ENCODE measurements at places on chromosomes 2 and 18.

DNA sequence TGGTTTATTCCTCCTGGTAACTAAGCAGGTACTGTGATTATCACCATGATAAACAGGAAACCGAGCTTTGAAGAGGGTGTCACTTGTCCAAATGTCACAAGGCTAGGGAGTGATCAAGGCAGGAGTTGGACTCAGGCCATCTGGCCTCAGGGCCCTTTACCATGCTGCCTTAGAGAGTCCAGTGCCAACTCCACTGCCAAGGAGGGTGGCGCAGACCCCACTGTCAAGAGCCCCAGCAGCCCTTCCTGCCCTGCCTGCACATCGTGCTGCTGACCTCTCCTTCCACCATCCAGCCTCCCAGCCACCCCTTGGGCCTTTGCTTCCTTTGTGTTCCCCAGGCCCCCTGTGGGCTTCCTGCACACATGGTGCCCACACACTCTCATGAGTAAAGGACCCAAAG lies 48.3 kb downstream of the TNS1 start:
- DNase-seq: peak; percentile 8

GRCh38 chr2:51717312-51717711 lies 685.4 kb upstream of the NRXN1 start:
- no peak for DNase-seq

DNA sequence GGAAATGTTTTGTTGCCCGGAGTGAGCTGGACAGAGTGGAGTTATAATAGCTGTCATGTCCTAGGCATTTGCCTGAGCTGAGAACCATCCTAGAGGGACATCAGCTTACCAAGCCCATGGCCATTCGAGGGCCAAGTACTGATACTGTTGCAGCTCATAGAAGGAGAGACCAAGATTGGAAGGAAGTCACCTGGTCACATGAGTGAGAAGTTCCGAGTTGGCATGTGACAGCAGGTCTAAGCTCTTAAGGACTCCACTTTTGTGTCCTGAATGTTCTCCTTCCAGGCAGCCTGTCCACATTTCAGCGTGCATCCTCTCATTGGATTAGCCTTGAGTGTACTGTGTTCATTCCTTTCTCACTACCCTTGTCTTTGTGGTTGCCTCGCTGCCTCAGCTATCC lies 4.4 kb downstream of the FHOD3 start:
- DNase-seq: no peak

GRCh38 chr2:222506230-222506935 lies 82.0 kb downstream of the SGPP2 start:
- no peak for DNase-seq

GRCh38 chr2:178404368-178404767 lies 46.6 kb downstream of the PRKRA start:
- DNase-seq: no peak

DNA sequence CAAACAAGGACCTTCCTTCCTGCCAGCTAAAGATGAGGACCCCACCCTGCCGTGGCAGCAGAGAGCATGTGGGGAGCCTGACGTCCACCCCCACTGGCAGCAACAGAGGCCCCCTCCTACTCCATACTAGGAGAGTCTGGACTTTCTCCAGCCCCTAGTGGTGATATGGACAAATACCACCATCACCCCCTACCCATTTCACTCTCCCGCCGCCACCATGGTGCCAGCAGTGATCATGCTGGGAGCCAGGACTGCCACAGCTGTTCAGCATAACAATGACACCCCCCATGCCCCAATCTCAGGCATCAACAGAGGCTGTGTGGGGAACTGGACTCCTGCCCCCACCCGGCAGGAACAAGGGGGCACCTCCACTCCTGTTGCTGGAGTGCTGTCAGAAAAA lies 42.7 kb upstream of the ATP9B start:
- DNase-seq: no peak

DNA sequence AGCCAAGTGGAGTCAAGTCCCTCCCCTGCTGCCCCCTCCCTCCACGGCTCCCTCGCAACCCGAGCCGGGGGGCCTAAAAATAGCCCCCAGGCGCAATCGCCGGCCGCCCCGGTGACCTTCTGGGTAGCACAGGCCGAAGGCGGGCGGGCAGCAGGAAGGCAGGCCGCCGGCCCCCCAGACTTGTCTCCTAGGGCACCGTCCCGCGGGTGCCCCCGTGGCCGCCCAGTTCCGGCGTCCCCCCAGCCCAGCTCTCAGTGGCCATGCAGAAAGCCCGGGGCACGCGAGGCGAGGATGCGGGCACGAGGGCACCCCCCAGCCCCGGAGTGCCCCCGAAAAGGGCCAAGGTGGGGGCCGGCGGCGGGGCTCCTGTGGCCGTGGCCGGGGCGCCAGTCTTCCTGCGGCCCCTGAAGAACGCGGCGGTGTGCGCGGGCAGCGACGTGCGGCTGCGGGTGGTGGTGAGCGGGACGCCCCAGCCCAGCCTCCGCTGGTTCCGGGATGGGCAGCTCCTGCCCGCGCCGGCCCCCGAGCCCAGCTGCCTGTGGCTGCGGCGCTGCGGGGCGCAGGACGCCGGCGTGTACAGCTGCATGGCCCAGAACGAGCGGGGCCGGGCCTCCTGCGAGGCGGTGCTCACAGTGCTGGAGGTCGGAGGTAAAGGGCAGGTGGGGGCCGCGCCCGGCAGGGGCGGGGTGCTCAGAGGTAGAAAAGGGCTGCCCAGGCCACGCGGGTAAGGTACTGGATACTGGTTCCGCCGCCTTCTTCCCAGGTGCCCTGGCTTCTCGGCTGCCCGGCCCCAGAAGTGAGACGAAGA lies at the start of gene SPEG:
SPEG (plus strand) TSS at position 126 of the 808 bp plus-strand sequence; CDS start at position 261, 135 bp downstream.
- DNase-seq: no peak

DNA sequence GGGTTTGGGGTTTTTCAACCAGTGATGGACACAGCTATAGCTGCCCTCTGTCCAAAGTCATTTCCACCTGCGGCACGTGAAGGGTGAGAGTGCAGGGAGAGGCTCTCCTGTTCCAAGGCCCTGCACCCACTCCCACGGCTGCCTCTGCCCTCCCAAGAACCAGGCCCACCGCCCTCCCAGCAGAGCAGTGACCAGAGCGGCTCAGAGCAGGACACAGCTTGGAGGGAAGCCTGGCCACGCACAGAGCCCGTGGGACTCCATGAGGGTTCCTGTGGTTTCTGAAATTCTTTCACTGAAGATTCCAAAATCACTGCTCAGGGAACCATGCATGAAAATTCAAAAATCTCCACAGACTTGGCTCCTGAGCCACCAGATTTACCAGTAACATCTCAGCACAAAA lies 67.3 kb upstream of the SALL3 start:
- DNase-seq: no peak

DNA sequence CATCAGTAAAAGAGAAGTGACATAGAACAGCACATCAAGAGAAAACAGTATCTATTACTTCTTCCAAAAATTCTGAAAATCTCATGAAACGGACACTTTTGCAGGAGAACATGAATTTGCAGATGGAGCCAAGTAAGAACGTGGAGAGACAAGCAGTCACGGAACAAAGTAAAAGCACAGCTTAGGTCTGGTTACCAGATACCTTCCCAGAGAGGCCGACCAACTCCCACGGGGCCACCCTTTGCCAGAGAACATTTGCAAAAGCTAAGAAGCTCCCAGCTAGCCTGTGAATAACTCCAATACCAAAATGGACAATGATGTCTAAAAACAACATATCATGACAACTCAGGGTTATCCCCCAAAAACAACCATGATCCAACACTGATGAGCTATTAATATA lies 38.9 kb downstream of the THAP4 start:
- DNase-seq: no peak

DNA sequence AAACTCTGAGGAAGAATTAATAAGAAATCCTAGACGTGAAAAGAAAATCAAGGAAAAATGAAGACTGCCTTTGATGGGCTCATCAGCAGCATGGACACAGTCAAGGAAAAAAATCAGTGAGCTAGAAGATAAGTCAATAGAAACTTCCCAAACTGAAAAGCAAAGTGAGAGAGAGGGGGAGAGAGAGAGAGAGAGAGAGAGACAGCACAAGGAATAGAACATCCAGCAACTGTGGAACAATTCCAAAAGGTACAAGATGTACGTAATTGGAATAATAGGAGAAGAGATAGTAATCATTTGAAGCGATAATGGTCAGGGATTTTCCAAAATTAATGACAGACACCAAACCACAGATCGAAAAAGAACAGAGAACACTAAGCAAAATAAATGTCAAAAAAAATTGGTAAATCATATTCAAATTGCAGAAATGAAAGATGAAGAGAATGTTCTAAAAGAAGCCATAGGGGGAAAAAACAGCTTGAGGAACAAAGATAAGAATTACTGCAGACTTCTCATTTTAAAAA lies 54.5 kb downstream of the TBC1D8 start:
- DNase-seq: no peak

DNA sequence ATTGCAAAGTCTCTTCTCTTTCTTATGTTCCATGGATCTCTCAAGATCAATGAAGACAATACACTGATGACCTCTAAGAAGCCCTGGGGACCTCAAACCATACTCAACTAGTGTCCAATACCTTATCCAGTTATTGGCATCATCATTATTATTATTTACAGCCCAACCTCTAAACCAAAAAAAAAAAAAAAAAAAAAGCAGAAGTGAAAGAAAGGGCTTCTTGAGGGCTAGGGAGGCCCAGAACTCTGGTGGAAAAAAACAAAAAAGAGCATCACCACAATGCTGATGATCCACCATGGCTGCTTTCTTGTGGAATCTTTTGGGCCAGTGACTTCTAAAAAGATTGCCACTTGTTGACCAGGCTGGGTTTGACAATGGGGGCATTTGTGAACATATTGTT lies 324.9 kb downstream of the LPIN1 start:
- DNase-seq: no peak

GRCh38 chr2:49686897-49687442 lies 532.7 kb upstream of the FSHR start:
- DNase-seq: no peak

GRCh38 chr2:88481691-88482336 lies 29.3 kb upstream of the FOXI3 start:
- DNase-seq: peak; percentile 6

DNA sequence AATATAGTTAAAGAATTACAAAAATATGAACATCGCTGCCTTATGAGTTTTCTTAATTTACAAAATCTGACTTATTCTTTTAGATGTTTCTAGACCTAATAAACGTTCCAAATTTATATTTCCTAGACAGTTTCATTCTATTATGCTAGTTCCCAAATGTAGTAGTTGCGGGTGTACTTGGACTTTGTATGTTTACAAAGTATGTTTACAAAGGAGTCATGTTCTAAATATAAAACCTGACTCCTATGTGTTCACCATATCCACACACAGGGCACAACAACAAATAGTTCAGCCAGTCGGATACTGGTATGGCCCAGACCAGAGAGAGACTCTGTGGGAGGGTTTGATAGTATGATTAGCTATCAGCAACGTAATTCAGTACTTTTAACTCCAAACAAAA lies 230.7 kb downstream of the KCNH7 start:
- no peak for DNase-seq

DNA sequence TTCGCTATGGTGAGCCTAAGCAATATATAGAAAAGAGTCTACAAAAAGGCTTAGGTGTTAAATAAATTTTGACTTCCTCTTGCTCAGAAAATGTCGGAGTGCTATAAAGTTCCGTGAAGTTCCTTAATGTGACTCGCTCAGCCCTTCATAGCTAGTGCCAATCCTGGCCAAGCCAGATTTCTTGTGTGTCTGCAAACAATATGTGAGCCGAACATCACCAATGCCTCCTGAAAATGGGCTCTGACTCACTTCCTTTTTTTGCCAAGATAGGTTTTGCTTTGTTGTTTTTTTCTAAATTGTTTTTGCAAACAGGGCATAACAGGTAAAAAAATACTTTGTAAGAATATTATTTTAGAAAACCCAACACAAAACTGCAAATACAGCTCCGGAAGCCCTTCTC lies 26.1 kb downstream of the CDC42EP3 start:
- DNase-seq: no peak

GRCh38 chr2:160227293-160227915 lies 27.3 kb upstream of the ITGB6 start:
- no peak for DNase-seq

- no peak for DNase-seq
These were observed at the start of gene CHRND for GRCh38 chr2:232525791-232526371. Gene CHRND (plus strand): TSS chr2:232526160. CDS start chr2:232526216, 56 bp downstream.

DNA sequence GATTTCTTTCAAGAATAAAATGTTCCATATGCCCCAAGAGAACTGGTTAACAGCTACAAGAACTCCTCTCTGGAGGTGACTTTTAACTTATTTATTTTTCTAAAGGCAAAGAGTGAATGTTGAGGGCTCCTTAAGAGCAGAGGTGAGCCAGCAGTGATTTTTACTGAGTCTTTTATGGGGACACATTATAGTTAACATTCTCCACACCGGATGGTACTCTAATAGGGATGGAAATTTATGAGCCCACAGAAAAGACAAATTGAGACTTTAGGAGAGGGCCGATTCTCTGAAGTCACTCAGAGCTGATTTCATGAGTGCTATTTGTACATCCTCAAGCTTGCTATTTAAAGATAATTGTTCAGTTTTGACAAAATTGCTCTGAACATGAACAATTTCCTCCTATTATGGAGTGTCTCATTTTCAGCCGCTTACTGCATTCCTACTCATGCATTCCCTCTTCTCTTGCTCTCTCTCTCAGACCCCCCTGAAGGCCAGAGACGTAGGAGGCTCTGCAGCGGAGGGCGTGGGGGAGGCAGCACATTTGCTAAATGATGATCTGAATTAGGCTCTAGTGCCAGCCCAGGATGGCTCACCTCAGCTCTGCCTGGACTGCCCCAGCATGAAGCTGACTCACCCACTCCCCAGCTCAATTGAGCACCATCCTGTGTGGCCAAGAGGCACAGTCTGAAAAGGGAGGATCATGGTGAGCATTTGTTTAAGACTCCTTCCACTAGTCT lies 5.9 kb upstream of the RPL37A start:
- DNase-seq: no peak

- no peak for DNase-seq
These were observed 5.2 kb upstream of the CTDSP1 start for GRCh38 chr2:218394298-218395089.

DNA sequence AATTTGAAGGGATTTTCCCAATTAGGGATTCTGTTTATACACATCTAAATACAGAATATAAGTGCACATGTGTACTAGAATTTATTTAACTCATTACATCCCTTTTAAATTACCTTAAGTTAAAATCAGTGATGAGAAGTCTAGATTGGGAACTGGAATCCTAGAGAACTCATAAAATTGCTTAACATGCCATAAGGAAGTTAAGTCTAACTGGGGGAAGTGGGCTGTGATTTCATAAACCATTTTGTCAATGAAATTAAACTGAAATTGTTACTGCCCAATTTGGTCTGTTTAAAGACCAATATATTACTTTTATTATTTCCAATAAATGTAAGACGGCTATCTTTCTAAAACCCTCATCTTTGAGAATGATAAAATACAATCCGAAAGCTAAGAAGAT lies 72.3 kb upstream of the CD226 start:
- DNase-seq: no peak

DNA sequence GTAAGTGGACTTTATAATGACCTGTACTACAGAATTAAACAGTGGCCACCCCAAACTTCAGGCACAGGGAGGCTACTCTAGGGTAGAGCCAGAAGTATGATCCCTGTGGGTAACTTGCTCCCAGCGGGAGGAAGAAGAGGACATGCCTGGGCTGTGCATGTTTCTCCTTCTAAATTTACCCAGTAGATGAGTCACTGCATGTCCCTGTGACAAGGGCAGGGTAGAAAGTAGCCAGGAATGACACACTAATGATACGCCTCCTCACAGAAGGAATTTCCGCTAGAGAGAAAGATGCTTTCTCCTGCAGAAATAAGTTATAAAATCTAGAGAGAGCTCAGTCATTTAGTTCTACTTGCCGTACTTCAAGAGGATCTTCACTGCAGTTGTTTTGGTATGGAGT lies 7.5 kb downstream of the ACYP2 start:
- DNase-seq: no peak

Data from NCI-H2081 treated with DMSO at 0.1 percent for 48 hours (cell line).